ENCODE measurements at places on chromosomes 7 and 10. TPM values are rescaled to one million over a fixed set of nuclear protein-coding genes. Genes with fewer than 3 reads are reported as not detected.

Gene TIMM23
- total RNA-seq: 36.8 TPM

Gene FAM25G
- total RNA-seq: not detected

Gene EFCAB10
- not detected for total RNA-seq

Gene MTURN
- 61.7 TPM for total RNA-seq

Gene TAS2R5
- 0.90 TPM for total RNA-seq
